Hematopoietic multipotent progenitor cell treated with erythropoietin and hydrocortisone succinate and interleukin-3 and kit ligand, for 8 days (in vitro differentiated cells): ENCODE measurements at places on chromosomes 6 and 20.

GRCh38 chr20:51759769-51760510, 8.2 kb downstream of the ATP9A start:
- DNase-seq, result no peak

DNA sequence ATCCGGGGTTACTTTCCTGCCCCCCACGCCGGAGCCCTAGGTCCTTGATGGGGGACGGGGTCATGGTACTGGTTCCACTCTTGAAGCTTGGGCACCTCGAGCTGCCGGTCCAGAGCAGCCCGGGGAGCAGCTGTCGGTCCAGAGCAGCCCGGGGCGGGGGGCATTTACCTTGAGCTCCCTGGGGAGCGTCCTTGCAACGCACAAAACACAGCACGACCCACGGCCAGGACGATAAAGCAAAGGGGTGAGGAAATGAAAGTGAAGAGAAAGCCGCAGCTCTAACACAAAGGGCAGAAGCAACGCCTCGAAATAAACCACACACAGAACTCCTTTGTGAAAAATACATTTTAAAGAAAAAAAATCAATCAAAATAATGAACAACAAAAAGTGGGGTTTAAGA, 39.1 kb downstream of the KCNQ2 start:
- no peak for DNase-seq

- no peak for DNase-seq
Observed at GRCh38 chr6:39553029-39553428, 172.2 kb downstream of the KIF6 start.

- no peak for DNase-seq
Observed at GRCh38 chr6:129866688-129867087, 5.6 kb upstream of the TMEM244 start.

DNA sequence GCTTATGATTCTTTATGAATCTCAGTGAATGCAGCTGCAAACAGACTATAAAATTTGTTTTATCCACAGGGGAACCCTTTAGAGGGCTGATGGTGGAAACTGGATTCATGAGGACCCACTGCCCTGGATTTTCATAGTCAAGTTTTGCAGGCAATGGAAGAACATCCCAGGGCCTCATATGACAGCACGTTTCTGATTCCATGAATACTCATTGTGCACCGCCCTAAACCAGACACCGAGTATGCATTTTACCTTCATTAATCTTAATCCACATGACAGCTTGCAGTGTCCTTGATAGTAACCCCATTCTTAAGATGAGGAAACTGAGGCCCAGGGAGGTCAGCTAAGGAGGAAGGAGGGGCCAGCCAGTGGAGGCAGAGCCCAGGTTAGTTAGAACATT, 270.4 kb downstream of the PREX1 start:
- no peak for DNase-seq
